GM12892 (cell line): ENCODE measurements at places on chromosomes 12 and 14.

DNA sequence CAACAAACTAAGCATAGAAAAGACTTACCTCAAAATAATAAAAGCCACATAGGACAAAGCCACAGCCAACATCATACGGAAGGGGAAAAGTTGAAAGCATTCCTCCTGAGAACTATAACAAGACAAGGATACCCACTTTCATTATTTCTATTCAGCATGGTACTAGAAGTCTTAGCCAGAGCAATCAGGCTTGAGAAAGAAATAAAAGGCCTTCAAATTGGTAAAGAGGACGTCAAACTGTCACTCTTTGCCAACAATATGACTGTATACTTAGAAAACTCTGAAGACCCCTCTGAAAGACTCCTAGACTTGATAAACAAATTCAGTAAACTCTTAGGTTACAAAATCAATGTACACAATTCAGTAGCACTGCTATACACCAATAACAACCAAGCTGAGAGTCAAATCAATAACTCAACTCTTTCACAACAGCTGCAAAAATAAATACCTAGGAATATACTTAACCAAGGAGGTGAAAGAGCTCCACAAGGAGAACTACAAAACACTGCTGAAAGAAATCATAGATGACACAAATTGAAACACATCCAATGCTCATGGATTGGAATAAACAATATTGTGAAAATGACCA lies 11.6 kb upstream of the CLEC1A start:
- DNase-seq: no peak

DNA sequence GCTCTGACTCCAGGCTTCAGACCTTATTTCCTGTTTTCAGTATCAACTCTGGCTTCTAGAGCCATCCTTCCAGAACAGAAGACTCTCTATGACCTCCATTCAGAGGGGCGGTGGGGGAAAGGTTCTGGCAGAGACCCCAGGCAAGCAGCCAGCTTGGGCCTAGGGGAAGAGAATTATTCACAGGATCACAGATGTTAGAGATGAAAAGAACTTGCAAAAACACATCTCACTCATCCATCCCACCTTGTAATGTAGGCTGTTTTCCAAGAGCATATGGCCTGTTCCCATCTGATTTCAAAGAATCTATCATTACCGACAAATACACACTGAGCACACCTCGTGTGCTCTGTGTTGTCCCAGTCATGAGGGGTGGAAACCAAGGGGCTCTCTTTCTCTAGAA lies 131.9 kb downstream of the GRIN2B start:
- no peak for DNase-seq

GRCh38 chr14:41749429-41749828 lies 142.8 kb downstream of the LRFN5 start:
- DNase-seq: no peak

- DNase-seq: no peak
These were observed 262.5 kb downstream of the FOXG1 start for GRCh38 chr14:29028973-29029582.

- DNase-seq: no peak
These were observed 33.0 kb downstream of the BEGAIN start for GRCh38 chr14:100554082-100554677.

DNA sequence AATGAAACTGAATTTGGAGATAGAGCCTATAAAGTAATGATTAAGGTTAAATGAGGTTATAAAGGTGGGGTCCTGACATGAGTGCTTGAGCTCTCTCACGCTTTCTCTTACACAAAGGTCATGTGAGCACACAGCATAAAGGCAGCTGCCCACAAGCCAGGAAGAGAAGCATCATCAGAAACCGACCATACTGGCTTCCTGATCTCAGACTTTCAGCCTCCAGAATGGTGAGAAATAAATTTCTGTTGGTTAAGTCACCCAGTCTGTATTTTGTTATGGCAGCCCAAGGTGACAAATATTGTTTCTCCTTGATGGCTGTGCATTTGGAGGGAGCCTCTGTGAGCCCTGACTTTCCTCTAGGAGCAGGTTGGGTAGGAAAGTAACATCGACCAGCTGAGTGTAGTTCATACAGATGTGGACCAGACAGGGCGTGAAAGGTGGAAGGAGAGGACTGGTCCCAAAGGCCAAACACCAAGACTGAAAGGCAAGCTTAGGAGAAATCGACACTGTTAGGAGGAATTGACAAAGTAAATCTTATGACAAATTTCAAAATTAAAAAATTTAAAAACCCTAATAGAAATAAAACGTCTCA lies 97.6 kb upstream of the SLC38A2 start:
- no peak for DNase-seq

DNA sequence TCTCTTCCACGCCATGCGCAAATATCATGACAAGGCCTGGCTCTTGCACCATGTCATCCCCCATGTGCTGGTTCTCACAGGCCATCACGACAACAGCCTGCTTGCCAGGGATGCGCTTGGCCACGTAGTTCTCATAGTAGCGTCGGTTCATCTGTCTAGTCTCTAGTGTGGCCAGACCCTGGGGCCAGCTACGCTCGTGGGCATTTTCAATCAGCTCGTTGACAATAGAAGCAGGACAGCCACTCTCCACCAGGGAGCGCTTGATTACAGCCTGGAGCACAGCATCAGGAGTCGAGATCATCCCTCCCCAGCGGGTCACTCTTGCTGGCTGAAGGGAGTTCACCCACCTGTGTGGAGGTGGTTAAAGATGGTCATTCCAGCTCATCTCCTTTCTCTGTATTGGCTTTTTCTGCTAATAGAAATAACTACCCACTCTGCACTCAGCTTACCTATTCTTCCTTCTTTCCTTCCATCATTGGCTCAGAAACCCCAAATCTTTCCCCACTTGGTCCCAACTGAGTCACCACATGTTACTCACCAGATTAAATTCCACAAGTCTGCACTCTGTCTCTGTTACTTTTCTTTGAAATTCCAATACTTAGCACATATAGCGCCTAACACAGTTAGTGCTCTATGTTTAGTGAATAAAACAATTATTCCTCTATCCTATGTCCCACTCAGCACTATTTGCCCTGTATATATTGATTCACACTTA lies 15.1 kb downstream of the RNF41 start:
- DNase-seq: no peak

GRCh38 chr14:53925201-53925766 lies 31.3 kb downstream of the BMP4 start:
- no peak for DNase-seq

GRCh38 chr12:67759829-67760228 lies 111.3 kb downstream of the DYRK2 start:
- no peak for DNase-seq
